ENCODE measurements at places on chromosomes 7 and 10.
A peak's percentile ranks its signal among the peaks of the same experiment; 100 is the strongest.

GRCh38 chr7:159107161-159107892 lies 37.3 kb downstream of the VIPR2 start:
- no peak for DNase-seq

DNA sequence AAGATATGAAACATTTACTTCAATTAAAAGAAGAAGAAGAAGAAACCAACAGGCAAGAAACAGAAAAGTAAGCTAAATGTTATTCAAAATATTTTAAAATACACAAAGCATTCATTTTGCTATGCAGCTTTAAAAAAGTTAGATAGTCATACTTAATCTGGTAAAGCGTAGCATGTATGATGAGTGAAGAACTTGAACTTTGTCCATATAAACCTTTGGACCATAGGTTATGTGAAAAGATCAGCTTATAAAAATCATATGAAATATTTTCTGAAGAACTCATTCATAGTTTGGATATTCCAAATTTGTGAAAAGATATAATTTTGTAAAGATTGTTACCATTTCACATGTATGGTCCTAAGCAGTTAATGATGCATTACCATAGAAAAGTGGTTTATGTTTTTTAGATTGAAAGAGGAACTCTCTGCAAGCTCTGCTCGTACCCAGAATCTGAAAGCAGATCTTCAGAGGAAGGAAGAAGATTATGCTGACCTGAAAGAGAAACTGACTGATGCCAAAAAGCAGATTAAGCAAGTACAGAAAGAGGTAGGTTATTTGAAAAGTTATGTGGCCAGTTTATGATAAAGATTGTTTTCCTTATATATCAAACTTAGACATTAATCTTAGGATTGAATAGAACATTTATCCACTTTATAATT lies 37.3 kb downstream of the KIF20B start:
- no peak for DNase-seq

- DNase-seq: no peak
Measured at GRCh38 chr10:32629910-32630309, 184.0 kb downstream of the CCDC7 start.

DNA sequence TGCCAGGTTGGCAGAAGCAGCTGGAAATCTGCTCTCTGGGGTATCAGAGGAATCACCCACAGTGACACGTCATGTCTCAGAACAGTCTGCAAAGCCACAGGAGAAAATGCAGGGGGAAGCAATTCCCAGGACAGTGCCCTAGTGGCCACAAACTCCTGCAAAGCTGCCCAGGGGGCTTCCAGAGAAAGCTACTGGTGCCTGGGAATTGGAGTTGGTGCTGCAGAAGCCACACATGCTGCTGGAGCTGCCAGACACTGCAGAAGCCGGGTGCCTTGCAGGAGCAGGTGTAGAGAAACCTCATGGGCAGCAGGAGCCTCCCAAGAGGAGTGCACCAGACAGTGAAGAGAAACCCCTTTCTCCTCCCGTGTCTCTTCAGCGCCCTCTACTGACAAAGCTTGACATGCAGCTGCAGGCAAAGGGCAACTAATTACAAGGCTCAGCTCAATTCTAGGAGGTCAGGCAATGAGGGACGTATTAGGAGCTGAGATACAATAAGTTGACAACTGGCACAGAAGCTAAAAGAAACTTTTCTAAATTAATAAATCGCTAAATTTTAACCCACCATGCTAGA lies 30.2 kb upstream of the NUB1 start:
- DNase-seq: peak; percentile 22

DNA sequence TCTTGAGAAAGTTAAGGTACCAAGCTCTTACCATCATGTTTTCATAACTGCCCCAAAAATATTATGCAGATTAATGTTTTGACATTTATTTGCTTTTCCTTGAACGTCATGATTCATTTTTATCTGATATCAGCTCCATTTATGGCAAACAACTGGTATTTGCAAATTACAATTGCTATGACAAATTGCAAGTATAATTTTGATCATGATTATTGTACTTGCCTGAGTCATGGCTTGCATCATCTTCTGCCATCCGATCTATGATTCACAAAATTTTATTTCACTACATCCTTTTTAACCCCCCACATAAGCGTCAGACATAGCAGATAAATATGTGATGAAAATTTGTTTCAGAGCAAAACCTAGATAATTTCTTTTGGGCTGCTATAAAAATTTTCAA lies 155.0 kb downstream of the STK31 start:
- DNase-seq: no peak

- peak; percentile 93 for DNase-seq
Measured at GRCh38 chr7:107563775-107564552, at the start of the genes COG5 and DUS4L. COG5 (minus strand) TSS chr7:107563920; CDS start chr7:107563896, 24 bp downstream. DUS4L (plus strand) TSS chr7:107563971; CDS start chr7:107567071, 3,100 bp downstream.

DNA sequence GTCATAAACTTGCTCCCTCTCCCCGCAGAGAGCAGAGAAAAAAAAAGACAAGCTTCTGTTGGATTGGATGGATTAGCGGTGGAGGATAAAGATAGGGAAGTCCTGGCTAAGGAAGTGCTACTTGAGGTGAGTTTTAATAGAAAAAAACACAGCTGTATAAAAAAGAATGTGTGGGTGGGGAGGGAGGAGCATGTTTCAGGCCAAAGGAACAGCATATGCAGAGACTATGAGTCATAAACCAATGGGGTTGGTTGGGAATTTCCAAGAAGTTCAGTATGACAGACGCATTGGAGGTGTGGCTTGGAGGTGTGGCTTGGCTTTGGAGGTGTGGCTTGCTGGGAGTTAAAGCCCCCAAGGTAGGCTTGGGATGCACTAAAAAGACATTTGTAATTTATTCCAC lies 103.0 kb upstream of the LSM8 start:
- DNase-seq: no peak

DNA sequence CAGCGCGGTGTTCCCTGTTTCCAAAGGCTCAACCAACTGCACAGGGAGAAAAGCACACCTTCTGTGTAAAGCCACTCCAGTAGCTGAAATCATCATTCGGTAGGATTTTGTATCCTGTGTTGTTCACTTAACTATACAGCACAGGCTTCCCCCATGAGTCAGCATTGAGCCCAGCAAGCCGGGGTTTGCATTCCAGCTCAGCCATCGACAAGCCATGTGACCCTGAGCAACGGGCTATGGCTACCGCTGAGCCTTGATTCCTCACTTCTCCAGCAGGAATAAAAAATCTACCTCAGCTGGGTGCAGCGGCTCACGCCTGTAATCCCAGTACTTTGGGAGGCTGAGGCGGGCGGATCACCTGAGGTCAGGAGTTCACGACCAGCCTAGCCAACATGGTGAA lies 44.1 kb upstream of the ATP6V0A4 start:
- no peak for DNase-seq

DNA sequence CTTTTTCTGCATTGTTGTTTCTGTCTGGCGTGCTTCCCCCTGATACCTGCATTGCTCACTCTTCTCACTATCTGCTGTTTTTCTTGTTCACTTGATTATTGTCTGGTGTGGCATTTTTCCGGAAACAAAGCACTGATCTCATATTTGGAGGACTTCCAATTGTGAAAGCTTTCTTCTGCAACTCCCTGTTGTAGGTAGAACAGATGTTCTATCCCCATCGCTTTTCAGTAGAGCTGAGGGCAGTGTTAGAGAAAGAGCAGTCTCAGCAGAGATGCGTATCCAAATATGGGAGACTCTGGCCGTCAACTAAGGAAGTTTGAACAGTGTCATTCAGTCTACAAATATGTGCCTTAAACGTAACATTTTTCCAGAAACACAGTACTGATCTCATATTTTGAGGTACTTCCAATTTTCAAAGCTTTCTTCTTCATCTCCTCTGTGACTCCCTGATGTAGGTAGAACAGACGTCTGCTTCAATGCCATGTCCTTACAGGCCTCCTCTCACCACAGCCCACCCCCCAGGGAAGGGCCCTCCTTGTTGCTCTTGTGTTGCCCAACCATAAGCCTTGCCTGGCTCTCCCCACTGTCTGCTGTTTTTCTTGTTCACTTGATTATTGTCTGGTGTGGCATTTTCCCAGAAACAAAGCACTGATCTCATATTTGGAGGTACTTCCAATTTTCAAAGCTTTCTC lies 27.1 kb upstream of the GJD4 start:
- DNase-seq: no peak

- DNase-seq: no peak
Measured at GRCh38 chr10:113970641-113971040, 73.0 kb upstream of the ADRB1 start.

DNA sequence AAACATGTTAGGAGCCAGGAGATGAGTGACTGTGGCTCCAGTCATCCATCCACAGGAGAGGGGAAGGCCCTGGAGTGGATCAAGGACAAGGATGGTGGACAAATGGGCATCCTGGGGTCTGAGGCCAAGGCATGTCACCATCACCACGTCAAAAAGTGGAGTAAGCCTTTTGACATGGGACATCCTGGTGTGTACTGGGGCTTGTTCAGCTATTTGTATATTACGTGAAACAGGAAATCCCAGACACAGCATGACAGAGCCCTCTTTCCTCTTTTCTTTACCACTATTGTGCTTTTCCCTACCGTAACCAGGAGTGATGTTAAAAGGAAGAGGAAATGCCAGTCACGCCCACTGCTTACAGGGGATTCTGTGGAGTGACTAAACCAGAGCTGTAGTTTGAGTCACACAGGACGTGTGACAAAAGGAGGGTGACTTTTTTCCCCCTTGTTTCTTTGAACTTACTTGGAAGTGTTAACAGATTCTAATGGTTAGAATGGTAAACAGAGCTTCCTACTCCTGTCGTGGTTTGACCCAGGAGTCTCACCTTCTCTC lies 15.4 kb downstream of the ACSL5 start:
- DNase-seq: no peak

- no peak for DNase-seq
Measured at GRCh38 chr10:15558136-15558535, 161.6 kb downstream of the ITGA8 start.

DNA sequence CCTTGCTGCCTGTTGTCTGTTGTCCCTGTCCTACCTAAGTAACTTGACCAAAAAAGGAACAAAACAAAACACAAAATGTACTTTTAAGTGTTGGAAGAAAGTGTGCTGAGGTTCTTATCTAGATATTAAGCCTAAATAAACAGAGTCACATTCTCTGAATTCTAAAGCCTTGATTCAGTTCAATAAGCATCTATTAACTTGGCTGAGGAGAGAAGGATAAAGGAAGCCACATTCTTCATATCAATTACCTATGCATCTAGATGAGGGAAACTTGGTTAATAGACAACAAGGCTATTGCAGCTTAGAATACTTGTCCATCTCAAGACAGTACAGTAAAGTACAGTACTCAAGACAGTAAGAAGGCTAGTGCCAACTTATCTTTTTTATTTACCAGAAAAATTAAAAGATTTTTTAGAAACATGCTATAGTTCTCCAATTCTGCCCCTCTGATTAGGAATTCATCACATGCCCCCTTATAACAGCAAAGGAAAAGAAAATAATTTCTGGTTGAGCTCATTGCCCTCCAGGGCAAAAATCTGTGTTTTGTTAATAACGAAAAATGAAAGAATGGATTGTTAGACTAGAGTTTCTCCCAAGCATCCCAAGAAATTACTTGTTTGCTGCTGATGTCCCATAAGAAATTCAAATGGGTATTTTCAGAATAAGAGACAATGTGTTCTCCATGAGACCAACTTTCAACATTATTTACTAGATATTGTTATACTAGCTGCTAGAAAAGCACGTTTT lies 546.5 kb upstream of the SEMA3D start:
- DNase-seq: no peak

DNA sequence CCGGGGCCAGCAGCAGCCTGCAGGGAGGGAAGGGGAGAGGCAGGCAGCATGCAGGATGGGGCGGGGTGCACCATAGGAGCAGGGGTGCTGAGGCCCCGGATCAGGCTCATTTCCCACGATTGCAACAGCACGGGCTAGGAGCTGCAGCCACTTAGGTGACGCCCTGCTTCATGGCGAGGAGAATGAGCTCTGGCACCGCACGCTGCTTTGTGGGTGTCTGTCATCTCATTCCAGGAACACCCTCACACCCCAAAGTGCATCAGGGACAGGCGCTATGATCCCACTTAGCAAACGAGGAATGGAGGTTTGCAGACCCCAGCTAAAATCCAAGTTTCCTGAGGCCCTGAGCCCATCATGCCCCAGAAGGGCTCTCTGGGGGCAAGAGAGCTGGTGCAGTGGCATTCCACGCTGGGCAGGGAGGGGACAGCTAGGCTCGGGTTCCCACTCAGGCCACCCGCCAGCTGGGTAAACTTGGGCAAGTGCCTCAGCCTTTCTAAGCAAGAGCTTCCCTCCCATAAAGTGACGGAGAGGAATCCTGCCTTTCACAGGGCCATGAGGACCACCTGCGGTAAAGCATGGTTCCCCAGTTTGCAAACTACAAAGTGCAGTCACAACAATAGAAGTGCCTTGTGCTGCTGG lies 9.3 kb downstream of the KCNH2 start:
- DNase-seq: peak; percentile 55

- no peak for DNase-seq
Measured at GRCh38 chr7:92043637-92044036, 90.6 kb downstream of the CYP51A1 start.

DNA sequence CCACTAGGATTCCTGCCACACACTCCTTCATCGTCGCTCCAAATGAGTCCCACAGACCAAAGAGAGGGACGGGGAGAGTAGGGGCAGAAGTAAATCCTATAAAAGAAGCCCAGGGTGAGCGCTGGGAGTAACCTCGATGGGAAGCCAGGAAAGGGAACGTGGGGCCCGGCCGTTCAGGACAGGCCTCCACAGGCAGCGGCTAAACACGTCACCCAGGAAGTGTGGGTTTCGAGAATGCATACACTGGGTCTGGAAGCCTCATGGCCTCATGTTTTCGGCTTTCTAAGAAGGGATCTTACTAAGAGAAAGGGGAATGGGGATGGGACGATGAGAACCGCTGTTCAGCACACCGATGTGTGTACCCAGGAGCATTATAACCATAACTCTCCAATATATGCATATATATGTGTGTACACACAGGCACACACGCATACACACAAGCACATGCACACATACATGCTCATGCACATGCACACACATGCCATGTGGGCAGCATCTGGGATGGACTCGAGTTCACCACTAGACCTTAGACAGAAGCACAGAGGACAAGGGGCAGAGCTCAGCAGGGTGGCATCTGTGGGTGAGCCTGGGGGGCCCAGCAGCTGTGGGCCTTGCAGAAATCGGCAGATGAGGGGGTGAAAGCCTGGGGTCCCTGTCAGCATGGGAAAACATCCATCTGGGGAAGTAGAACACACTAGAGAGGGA lies 14.8 kb upstream of the CNPY1 start:
- DNase-seq: no peak

DNA sequence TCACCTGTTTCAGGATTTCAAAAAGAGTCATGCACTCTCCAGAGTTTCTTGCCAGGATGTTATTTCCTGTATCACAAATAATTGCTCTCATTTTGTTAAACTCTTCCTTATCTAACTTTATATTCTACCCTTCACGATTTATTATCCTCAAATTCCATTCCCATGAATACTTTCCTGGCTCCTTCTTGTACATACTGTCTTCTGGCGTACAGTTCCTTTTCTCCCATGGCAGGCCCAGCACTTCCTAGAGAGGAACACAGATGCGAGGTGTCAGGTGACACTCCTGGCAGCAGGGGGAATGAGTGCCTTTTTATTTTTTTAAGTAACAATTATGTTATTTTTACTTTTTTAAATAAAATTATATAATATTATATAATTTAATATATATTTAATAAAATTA lies 411.9 kb downstream of the TFEC start:
- DNase-seq: no peak

- DNase-seq: peak; percentile 73
Measured at GRCh38 chr10:13099144-13099665, 758 bp upstream of the OPTN start.

Measured in NCI-H1417 (cell line).